NCI-H146 (cell line): ENCODE measurements at places on chromosomes 13 and 19.

DNA sequence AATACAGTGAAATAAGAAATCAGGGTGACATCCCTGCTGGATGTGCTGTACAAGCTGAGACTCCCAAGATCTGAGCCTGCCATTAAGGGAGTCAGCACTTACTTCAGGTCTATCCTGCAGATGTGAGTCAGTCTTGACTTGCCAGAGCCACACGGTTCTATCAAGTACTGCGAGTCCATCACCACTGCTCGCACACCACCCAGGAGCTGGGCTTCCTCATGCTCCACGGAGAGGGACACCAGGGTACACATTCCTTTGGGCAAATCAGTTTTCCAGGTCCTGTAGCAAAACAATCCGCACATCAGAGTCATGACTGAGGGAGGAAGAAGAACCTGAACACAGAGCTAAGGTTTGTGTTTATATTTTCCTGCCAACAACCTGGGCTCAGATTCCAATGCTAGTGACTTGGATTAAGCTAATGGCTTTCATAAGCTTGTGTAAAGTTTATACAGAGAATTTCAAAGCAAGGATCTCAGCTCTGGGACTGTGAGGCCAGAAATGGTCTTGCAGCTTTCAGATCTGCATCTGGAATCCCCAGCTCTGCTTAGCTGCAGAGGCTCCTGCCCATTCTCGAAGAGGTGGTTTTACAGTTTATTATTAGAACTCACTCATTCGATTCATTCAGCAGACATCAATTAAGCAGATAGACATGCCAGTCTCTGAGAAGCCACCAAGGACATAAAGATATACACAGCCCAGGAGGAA lies 90.6 kb downstream of the KL start:
- DNase-seq = no peak

DNA sequence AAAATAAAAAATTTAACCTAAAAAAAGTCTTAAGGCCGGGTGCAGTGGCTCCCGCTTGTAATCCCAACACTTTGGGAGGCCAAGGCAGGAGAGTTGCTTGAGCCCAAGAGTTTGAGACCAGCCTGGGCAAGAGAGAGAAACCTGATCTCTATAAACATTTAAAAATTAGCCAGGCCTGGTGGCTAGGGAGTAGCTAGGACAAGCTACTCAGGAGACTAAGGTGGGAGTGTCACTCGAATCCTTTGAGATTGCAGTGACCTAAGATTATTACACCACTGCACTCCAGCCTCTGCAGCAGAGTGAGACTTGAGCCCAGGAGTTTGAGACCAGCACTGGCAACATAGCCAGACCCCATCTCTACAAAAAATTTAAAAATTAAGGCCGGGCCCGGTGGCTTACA lies 1.1 kb downstream of the CCDC97 start:
- DNase-seq = no peak

DNA sequence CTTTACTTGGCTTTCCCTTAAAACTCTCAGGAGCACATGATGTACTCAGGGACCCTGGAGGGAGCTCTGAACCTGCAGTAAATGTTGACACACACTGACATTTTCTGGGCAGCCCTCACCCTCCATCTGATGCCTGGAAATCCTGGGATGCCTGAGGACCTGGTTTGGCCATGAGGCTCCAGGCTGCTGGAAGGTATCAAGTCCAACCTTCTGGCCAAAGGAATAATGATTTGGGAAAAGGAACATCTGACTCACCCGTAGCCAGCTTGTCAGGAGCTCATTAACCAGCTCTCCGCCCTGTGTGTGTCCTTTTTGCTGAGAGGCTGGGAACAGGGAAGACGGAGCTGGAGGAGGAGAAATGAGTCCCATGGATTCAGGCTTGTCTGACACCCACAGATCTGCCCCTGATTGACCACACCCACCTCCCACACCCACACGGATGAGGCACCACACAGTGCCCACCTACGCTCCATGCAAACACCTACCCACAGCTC lies 10.3 kb downstream of the ZNF558 start:
- DNase-seq = no peak

DNA sequence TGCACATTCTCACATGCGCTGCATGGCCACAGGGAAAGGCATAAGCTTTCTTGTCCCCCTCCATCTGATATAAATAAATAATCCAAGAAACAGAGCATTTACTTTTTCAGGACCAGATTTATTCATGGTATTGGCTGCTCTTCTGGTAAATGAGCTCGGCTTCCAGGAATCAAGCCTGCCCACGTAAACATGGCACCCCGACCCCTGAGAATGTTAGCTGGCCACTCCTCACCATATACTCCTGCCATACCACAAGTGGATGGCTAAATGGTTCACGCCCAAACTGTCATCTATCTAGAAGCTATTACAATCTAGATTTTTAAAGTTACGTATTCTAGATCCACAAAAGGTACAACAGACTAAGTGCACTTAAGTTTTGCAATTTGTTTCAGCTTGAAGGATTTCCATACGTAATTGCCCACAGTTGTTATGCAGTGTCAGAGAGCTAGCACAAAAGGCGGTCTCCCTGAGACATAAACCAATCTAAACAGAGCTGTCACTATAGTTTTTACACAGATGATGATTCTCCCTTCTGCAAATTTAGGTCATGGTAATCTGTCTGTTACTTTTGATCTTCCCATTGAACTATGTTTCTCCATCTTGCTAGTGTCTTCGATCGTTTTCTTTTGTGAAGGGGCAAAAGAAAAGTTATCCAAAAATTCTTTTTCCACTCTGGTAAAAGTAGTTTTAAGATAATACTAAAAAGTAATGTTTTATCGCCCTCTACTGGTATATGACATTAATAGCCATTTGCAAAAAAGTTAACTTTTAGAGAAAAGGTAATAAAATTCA lies 16.2 kb upstream of the FOXO1 start:
- peak; percentile 8 for DNase-seq

DNA sequence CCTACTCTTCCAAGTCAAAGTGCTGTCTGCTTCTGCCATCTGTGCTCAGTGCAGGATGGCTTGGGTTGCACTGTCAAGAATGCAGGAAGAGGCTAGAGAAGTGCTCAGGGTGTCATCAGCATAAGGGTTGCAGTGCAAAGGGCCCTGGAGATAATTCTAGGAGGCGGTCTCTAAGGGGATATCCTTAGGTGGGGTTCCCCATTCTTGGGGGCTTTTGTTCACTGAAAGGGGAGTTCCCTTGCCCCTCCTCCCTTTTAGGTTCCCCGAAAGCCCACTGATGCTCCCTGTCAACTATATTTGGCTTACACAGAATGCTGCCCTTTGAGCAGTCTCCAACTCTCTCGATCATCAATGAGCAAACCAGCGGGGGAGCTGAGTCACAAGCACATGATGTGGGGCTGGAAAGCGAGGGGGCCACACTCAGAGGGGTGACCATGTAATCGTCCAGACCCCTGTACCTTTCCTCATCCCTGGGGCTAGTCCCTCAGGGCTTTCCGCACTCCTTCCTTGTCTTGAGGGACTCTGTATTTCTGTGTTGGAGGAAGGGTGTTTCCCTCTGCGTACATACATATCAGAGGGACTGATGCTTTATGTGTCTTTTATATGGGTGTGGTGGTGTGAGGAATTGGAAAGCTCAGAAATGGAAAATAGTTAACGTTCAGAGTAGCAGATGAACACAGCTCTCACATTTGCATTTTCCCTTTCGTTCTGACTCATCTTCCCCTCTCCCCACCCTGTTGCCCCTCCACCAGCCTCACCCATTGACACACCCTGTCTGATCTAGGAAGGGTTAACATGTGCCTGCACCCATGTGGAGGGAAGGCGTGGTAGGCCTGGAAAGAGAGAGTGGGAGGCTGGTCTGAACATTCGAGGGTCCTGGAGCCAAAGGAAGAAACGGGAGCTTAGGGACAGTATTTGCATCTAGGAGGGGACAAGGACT lies 6.7 kb downstream of the ZBTB32 start:
- no peak for DNase-seq

GRCh38 chr19:16714702-16715287 lies 4.9 kb upstream of the NWD1 start:
- peak; percentile 62 for DNase-seq

DNA sequence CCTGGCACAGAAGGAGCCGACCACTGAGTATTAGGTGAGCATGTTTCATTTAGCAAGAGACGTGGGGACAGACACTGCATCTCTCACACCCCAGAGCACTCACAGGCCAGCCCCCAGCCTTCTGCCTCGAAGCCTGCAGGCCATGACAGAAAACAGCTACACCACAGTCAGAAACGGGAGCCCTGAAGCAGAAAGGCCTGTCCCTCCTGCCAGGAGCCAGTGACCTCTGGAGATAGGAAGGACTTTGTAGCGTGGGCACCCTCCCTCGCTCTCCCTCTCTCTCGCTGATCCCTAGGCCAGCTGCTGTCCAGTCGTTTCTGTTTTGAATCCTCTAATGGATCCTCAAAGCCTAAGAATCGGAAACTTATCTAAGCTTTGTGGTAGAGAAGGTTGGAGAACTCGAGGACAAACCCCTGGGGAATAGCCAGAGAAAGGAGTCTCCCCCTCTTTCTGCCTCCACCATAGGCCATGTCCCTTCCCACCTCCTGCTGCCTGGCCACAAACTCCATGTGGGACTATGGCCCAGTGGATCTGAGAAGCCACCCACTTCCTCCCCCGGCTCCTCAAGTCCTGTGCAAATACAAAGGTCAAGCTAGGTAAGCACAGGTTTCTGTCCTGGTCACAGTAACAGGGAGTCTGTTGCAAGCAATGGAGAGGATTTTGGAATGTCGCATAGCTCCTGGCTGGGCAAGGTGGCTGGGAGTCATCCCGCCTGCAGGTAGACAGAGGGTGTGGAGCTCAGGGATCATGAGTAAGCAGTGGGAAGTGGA lies 95.1 kb downstream of the NUFIP1 start:
- no peak for DNase-seq

GRCh38 chr13:76009267-76009890 lies 373.2 kb downstream of the LMO7 start:
- no peak for DNase-seq

- DNase-seq = no peak
Measured at GRCh38 chr13:37168151-37168550, 62.7 kb upstream of the CSNK1A1L start.

DNA sequence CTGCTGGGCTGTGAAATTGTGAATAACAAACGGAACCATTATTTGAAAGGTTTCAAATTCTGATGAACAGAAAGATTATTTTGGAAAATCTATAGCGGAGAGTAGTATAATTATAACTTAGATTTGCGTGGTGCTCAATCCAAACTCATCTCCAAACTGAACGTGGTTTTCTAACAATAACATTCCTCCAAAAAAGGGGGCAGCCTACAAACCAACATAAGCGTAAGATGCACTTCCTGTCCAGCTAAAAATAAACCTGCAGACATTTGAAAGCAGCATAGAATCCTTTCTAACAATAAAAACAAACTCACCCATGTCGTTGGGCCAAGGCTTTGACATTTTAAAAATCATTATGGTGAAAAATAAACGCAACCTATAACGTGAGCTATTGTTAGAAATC lies 178.4 kb downstream of the COL4A1 start:
- DNase-seq = peak; percentile 29

DNA sequence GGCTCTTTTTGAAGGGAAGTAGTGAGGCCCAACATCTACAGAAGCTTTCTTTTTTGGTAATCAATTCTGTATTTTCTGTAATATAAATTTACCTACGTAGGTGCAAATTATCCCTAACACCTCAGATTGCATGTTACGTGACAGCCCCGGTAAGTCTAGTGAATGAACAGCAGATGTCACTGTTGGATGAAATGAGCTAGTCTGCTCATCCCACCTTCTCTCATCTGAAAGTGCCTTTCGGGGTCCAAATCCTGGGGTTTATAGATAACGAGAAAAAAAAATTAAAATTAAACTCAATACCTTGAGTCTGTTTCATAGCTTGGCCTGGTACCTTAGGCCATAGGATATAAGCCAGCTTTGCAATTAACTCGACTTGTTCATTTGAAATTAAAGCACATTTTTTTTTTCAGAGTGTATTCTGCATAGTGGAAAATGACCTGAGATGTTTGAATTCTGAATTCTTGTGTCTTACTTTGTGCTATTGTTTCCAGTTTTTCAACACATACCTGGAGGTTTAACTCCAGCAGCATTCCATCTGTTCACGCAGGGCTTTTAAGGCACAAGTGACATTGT lies 548.2 kb downstream of the GPC5 start:
- peak; percentile 50 for DNase-seq
